ENCODE measurements at places on chromosomes 6 and 20.

DNA sequence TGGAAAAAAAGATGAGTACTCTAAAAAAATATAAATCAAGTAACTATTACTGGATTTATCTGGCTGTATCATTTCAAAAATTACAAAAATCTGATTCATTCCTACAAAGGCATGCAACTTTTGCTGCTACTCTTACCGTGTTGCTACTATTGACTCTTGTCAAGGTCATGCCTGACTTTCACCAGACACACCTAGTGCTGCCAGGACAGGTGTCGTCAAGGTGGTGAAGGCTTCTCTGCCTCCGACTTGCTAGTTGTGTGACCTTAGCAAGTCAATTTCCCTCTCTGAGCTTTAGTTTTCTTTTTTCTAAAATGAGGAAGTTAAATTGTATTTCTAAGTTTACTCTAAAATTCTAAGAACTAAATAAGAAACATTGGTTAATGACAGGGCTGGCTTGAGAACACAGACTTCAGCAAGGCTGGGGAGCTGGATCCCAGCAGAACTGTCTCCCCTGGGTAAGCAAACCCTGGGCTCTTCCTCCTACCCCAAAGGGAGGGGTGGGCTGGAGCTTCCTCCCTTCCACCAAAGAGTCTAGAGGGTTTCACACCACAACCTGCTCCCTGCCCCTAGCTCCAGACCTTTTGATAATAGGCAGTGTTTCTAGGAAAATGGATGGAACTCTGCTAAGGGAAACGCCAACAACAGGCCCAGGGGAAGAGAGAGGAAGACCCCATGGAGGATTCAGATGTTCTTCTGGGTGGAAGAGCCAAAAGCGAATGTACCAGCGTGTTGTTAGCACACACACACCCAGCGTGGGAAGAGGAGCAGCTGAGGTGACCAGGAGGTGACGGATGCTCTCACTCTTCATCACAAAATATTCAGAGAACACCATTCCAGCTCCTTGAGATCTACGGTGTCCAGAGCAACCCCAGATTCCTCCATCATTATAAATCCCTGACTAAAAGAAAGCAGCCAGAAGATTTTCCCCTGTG lies 47.9 kb upstream of the CITED2 start:
- no peak for DNase-seq

DNA sequence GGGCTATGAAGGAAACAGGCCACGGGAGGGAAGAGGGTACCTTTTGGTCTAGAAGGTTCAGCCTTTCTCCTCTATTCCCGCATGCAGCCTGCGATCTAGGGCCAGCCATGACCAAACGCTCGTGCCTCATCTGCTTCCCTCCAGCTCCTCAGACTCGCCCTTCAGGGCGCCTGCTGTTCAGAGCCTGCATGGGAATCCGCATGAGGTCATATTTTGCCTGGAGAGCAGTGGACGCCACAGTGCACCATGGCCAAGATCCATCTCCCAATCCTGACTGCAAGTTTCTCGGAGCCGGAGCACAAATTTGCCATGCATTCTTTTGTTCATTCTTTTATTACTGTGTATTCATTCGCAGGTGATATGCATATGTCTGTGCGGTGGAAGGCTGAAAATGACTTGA lies 608.1 kb downstream of the QKI start:
- DNase-seq = no peak

- no peak for DNase-seq
Observed at GRCh38 chr6:3202999-3203696, 24.3 kb downstream of the TUBB2B start.

GRCh38 chr6:119800526-119800925 lies 451.0 kb upstream of the MAN1A1 start:
- no peak for DNase-seq

DNA sequence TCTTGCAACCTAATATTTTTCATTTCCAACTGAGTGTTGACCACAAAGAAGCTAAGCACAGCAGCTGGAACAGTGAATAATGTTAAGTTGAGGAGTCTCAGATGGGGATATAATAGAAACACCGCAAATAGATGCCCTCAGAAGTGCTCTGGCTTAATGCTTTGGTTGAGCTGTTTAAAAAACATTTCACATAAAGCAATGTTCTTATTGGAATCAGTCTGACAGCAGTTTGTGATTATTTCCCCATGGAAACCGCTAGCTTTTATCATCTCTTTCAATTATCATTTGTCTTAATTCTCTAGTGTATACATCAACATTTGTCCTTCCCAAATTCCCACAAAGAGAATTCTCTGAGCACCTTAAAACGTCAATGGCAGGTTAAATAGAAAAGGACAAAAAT lies 30.8 kb downstream of the METTL24 start:
- no peak for DNase-seq

- no peak for DNase-seq
Observed at GRCh38 chr6:135318738-135319469, 137.8 kb downstream of the MYB start.

DNA sequence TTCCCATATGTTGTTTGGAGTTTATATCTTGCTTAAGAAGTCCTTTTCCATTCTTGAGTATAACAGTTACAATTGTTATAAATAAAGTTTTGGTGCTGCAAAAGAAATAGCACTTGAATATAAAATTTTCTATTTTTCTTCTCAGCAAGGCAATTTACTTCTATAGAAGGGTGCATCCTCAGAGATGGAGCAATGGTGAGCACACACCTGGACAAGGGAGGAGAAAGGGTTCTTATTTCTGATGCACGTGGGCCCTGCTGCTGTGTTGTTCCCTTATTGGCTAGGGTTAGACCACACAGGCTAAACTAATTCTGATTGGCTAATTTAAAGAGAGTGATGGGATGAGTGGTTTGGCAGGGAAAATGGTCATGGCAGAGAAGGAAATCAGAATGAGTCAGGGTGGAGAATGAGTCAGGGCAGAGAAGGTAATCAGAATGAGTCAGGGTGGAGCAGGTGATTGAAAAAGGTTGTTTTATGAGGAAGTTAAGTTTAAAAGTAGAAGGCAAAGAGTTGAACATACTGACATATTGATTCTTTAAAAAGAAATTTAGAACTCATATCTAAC lies 38.0 kb downstream of the CST8 start:
- no peak for DNase-seq

DNA sequence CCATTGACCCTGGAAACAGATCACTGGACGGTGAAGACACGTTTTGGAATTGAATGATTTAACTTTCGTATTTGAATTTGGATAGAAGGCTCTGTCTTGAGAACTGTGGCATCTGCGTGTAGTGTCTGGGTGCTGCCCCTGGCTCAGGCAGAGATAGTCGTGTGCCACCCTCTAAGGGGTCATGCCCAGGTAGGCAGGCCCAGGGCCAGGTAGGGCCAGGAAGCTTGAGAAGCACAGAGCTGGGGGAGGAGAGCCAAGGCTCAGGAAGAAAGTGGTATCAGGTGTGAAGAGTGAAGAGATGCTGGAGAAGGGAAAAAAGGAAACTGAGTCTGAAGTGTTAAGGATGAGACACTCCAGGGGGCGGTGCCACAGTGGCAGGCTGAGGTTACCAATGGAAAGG lies 75.5 kb downstream of the IYD start:
- DNase-seq = no peak

DNA sequence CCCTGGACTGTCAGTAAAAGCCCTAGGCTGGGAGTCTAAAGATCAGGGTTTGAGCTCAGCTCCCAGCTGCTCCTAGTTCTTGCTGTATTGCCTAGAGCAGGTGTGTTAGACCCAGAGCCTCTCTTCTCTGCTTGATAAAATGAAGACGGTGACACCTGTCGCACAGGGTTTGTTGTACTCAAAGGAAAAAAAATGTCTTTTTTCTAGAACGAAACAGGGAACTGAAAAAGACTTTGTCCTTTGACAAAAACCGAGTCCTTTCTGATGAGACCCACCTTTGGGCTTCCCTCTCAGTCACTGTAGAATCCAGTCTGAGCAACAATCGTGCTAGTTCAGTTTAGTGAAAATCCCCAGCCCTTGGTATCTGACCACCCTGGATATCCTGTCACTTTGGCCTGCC lies 102.1 kb upstream of the LAMP5 start:
- no peak for DNase-seq

- DNase-seq = no peak
Observed at GRCh38 chr6:69129046-69129445, 494.0 kb downstream of the ADGRB3 start.

DNA sequence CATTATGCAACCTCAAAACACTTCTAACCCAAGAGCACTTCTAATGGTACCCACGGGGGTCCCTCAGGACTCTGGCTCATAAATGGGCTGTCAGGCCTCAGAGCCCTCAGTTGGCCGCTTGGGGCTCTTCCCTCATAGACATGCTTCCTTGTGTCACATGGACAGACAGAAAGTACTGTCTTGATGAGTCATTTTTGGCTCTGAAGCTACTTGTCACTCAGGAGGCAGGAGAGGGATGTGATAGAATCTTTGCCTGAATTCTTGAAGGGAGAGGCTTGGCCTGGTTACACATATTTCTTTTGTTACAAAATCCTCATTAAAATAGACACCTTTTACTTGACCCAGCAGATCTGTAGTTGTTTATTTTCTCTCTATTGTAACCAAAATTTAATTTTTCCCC lies 15.1 kb upstream of the EDN1 start:
- DNase-seq = no peak

DNA sequence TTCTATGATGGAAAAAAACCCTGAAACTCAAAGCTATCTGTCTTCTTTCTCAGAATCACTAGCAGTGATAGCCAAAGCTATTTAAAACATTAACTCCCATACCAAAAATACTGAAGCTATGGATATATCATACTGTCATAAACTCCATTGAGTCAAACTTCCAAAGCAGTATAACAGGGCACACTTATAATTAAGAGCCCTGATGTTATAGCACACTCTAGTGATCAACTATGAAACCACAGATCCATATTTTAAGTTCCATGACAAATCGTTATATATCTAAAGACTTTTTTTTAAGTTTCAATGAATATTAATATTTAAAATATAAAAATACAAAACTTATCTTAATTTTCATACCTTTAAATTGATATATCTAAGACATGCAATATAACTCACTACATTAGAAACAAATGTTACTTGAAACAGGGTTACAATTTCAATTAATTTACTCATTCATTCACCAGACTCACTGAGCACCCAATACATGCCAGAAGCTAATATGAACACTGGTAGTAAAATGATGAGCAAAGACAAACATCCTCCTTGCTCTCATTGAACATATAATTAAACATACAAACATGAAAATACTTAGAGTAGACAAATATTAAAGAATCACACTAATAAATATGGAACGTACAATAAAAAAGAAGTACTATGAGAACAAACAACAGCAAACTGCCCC lies 69.3 kb downstream of the IBTK start:
- DNase-seq = no peak

DNA sequence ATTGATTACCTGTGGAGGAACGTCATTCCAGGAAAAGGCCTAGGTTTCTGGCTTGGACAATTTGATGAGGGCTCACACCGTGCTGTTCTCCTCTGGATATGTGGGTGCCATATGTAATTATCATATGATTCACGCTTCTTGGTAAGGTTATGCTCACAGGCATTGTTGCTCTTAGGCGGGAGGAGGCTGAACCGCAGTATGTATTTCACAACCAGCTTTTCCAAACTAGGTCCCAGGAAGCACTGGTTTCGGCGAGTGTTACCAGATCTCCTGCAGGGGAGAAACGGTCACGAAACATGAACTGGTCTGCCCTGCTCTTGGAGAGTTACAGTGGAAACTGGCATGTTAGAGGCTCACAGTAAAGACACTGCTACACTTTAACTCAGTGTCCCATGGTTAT lies 793 bp upstream of the FAM50B start:
- DNase-seq = no peak

DNA sequence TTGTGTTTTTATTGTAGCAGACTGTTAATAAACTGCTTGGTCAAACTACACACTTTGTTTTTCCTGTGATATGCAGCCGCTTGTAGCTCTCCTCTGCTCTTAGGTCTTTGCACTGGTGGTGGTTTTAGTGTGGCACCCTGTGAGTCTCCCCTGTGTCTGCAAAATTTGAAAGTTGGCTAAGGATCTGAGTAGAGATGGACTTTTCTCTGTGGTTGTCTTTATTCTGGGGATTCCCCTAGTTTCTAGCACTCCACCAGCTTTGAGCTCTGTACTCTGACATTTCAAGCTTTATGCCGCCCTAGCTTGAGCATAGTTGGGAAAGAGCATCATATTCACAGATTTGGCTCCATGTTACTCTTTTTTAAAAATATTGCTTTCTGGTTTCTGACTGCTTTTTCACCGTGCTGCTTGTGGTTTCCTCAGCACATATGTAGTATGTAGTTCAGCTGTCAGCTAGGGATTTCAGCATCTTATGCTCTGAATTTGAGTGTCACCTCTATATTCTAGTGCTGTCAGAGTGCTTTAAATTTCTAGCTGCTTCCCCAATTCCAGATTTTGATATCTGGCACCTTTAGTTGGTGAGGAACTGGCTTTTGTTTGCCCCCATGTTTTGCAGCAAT lies 25.4 kb downstream of the CDYL start:
- DNase-seq = no peak

All from activated gamma-delta T cell treated with Interleukin-2 at 50 U/mL for 16 hours (primary cell).